ENCODE measurements at places on chromosomes 11 and 22.
A peak's percentile ranks its signal among the peaks of the same experiment; 100 is the strongest.

DNA sequence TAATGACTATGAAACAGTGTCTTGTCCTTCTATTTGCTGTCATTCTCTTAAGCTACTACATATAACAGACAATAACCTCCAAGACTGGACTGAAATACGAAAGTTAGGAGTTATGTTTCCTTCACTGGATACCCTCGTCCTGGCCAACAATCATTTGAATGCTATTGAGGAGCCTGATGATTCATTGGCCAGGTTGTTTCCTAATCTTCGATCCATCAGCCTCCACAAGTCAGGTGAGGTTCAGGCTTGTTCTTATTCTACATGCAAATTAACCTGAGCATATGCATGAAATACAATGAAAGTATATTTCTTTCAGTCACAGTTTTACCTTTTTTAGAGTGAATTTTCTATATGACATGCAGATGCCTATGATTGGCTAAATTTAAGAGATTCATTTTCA, 31.2 kb downstream of the TBCEL start:
- DNase-seq, result no peak

GRCh38 chr22:41367039-41367679, 14.6 kb upstream of the TEF start:
- peak; percentile 85 for DNase-seq

DNA sequence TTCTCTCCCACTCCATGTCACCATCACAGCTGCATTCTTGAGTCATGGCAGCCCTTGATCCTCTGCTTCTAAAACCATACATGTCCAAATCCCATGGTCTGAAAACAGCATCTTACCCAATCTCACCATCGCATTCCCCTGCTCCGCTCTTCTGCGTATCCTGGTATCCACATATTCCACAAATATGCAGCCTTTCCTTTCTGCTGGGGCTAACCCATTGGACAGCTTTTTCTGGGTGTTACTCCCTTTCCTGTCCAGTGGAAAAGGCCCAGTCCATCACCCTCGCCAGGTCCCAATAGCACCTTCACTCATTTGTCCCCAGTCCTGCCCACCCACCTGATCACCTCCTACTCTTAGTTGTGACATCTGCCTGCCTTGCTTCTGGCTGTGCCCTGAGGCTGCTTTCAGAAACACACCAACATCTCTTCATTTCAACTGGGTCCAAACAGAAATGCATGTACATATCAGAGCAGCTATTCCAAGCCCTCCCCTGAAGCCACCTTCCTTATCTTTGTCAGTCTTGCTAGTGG, 237.6 kb upstream of the TBCEL start:
- DNase-seq, result no peak

DNA sequence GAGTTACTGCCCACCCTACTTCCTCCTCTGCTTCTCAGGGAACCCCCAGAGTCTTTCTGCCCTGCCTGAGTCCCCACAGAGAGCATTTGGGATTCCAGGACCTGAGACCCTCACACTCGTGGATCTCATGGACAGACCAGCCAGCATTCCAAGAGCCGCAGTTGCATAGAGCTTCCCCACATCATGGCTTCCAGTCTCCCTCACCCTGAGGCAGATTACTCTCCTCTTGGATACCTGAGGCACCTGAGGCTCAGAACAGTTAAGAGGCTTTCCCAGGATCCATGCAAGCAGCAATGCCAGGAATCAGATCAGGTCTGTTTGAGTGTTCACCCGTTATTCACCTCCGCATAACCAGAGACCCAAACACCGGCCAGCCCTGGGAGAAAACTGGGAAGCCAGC, 102.2 kb downstream of the TRIM29 start:
- no peak for DNase-seq

GRCh38 chr11:1071571-1072115, 3.0 kb upstream of the MUC2 start:
- DNase-seq, result no peak

DNA sequence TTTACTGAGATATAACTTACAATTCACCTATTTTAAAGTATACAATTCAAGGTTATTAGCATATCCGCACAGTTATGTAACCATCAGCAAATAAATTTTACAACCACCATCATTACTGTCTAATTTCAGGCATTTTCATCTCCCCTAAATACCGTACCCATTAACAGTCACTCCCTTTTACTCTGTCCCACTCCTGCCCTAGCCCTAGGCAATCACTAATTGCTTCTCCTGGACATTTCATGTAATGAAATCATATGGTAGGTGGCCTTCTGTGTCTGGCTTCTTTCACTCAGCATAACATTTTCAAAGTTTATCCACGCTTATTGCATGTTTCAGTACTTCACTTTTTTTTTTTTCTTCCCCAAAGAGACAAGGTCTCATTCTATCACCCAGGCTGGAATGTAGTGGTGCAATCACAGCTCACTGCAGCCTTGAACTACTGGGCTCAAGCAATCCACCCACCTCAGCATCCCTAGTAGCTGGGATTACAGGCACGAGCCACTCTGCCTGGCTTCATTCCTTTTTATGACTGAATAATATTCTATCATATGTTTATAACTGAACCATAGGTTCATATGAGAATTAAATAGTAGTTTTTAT, 61.4 kb upstream of the CHRM4 start:
- no peak for DNase-seq

DNA sequence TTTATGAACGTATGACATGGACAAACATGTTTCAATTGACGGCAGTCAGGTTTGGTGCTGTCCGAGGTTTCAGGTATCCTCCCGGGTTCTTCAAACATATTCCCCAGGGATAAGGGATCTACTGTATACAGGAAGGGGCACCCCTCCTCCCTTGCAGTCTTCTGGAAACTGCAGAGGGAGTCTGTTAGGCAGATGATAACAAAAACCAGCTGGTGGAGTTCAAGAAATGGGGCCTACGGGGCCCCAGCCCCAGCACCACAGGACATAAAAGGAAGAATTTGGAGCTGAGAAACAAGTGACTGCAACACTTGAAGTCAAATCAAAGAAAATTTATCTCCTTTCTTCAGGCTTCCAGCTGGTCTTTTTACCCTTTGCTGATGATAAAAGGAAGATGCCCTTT, 32.1 kb downstream of the SNU13 start:
- DNase-seq, result no peak

GRCh38 chr11:78564490-78565467, 9.9 kb downstream of the NARS2 start:
- DNase-seq, result peak; percentile 58

DNA sequence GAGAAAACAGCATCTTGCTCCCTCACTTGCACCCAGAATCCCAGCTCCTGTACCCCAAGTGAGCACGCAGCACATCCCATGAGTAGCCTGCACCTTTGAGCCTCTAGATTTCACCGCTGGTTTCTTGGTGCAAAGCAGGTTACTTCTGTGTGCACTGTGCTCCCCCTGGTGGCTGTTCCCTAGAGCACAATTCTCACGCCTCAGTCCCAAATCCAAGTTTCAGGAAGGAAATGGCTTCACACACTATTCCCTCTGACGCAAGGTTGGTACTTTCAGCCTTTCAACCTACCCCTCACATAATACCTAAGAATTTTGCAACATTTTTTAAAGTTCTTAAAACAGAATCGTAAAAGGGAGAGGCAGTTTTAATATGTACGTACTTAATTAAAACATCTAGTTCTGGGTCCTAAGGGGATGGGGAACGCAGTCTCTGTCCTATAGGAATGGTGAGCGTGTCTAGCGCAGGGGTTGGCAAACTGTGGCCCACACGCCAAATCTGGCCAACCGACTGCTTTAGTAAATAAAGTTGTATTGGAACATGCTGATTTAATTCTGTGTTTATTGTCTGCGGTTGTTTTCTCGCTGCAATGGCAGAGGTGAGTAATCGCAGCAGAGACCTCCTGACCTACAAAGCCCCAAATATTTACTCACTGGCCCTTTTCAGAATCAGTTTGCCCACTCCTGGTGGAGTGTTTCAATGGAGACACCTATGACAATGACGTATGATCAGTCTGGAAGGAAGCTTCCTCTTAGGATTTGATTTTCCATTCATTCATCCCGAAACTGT, 27.5 kb downstream of the DHCR7 start:
- DNase-seq, result peak; percentile 76

DNA sequence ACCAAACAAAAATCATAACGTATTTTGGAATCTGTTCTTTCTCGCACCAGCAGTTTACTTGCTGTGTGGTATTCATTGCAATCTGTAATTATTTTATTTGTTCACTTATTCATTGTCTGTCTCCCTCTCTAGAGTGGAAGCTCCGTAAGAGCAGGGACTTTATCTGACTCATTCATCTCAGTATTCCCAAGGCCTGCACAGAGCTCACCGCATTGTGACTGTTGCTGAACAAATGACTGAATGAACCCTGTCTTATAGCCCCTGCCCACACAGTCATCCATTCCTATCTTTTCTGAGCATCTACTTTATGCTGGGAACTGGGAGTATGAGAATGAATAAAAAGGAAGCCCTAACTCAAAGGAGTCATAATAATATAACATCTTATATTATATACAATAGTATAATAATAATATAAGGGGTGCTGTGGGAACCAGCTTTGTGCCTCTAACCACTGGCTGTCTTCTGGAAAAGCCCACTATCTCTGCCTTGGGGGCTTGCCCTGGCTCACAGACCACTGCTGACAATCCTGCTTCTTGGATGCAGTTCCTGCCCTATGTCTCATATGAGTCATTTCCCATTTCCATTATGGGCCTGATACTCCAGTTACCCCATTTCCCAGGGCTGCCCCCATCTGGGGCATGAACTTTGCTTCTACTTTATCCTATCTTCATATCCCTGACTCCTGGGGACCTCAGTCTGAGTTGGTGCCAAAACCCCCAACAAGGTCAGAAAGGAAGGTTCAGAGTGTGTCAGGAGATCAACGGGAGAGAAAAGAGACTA, 11.0 kb downstream of the XRRA1 start:
- no peak for DNase-seq

- DNase-seq, result no peak
These were observed 62.5 kb upstream of the PPARA start for GRCh38 chr22:46087816-46088277.

DNA sequence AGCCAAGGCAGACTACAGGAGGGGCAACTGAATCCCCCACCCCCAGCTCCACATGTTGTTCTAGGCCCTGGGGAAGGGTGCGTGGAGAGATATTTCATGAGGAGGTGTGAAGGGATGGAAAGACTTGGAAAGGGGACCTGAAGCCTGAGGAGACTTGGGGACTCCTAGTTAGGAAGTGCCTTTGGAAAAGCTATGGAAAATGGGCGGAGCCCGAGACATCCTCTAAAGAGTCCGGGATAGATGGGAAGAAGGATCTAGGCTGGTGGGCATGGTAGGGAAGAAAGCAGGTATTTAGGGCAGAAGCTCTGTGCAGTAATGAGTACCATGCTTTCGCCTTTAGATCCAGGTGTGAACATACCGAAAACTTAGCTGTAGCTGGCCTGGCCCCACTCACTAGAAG, 15.0 kb upstream of the CYP2R1 start:
- DNase-seq, result no peak

DNA sequence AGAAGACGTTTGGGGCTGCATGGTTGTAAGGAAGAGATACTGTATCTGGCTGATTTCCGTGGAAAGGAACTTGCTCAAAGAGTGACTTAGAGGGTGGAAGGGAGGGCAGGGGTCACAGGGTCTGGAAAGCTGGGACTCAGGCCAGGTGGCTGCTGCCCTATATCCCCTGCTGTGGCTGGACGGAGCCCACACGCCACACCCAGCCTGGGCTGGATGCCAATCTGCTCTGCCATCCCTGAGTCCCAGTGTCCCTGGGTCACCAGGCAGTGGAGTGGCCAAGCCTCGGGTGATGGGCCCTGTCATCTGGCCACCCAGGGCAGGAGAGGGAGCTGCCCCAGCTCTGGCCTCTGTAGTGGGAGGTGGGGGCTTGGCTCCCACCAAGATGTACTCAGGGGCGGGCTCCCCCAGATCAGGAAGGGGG, 26.5 kb upstream of the KRTAP5-7 start:
- no peak for DNase-seq

GRCh38 chr22:44386386-44387035, 73.8 kb upstream of the SHISAL1 start:
- DNase-seq, result no peak

GRCh38 chr11:118099838-118100556, 13.2 kb upstream of the SMIM35 start:
- DNase-seq, result no peak

DNA sequence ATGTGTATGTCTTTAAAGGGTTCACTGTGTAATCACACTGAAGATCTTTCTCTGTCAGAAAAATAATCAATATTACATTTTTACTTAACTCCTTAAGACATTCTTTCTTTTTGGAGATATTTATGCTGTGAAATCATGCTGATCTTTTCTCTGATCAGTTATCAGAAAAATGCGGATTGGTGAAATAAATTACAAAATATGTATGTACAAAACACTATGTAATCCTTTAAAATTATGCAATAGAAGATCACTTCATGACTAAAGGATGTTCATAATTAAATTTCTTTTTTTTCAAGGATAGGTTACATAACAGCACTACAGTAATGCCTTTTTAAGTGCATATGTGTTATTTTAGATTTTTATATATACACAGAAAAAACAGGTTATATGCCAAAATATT, 24.7 kb downstream of the BTBD10 start:
- DNase-seq, result no peak

DNA sequence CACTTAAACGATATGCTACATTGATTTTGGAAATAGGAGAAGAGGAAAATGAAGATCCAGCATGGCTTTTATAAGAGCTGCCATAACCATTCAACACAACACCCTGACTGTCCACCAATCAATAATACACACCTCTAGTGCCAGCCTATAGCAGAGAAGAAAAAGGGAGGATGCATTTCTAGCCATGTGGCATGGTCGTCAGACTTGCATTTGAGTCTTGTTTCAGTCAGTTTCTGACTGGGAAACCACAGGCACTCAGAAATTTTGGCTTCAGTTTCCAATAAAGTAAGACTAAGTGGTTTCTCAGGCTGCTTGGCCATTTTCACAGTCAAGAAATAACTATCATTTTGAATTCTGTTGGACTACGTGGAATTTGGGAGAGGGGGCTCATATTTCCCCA, 523.5 kb upstream of the LRRC4C start:
- no peak for DNase-seq

DNA sequence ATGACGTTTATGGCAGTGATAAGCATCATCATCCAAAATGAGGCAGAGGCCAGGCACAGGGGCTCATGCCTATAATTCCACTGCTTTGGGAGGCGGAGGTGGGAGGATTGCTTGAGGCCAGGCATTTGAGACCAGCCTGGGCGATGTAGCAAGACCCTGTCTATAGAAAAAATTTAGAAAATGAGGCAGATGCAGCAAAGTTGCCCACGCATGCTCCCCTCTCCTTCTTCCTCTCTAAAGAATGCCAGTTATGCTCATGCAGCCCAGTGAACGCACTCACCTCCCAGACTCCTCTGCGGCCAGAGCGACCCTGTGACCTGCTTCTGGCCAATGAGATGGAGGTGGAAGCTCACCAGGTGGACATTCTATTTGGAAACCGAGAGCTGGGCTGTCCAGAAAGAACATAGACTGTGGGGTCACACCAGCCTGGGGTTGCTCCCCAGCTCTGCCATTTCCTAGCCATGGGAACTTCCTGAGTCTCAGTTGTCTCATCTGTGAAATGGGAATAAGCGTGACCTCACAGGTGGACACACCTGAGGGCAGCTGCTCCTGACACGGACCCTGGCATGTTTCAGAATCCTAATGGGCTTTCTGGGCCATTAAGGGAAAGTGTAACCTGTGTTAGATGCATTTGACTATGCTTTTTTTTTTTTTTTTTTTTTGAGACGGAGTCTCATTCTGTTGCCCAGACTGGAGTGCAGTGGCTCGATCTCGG, 44.9 kb downstream of the MCM5 start:
- DNase-seq, result no peak

Data from NCI-H510A treated with DMSO at 0.1 percent for 48 hours (cell line).